ENCODE measurements at places on chromosomes 12 and 14.

DNA sequence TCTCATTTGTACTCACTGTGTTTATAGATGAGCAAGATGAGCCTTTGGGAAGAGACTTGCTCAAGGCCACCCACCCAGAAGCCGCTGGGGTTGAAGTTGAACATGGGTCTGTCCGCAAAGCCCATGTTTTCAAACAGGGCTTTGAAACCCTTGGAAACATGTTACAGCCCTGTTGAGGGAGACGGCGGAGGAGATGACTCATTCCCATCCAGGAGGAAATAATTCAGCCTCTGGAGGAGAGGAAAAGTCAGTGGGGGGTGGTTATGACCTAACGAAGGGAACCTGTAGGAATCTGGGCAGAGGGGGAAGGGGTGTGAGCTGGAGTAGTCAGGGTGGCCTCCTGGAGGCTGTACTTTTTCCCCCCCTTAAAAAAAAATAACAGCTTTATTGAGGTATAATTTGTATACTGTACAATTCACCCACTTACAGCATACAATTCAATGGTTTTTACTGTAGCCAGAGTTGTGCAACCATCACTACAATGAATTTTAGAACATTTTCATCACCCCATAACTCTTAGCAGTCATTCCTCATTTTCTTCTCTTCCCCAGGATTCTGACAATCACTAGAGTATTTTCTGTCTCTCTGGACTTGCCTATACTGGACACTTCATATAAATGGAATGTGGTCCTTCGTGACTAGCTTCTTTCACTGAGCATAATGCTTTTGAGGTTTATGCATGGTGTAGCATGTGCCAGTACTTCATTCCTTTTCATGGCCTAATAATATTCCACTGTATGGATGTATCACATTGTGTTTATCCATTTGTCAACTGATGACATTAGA is 1.9 kb upstream of the RIN3 start:
- DNase-seq: peak; percentile 57

DNA sequence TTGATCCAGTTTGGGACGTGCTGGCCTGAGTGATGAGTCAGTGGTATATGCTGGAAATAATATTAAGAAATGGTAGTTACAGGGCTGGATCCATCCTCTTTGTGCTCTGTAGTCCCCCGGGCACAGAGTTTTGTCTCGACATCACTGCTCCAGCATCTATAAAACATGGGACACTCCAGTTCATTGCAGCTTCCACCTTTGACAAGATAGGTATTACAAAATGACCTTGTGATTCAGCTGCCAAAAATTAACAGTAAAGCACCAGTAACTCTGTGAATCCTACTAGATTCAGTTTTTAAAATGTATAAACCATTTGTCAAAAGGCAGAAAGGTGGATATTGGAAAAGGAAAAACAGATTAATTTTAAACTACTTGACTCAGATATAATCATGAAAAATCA is 14.6 kb upstream of the GNG2 start:
- no peak for DNase-seq

DNA sequence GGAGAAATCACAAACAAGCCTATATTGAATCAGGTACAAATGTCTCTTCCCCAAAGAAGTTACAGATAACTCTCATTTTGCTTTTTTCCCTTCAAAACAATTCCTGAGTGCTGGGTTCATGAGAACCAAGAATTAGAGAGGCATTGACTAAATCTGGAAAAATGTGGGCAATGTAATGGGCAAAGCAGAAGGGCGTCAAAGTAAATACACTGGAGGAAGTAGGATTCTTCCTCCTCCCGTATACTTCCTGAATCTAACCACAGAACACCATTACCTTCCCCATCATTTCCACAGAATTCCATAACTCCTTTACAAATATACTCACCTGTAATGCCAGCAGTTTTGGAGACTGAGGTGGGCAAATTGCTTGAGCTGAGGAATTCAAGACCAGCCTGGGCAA is 3.0 kb upstream of the RBMS2 start:
- no peak for DNase-seq

GRCh38 chr12:71578694-71579258 is 84.9 kb downstream of the ZFC3H1 start:
- DNase-seq: no peak

DNA sequence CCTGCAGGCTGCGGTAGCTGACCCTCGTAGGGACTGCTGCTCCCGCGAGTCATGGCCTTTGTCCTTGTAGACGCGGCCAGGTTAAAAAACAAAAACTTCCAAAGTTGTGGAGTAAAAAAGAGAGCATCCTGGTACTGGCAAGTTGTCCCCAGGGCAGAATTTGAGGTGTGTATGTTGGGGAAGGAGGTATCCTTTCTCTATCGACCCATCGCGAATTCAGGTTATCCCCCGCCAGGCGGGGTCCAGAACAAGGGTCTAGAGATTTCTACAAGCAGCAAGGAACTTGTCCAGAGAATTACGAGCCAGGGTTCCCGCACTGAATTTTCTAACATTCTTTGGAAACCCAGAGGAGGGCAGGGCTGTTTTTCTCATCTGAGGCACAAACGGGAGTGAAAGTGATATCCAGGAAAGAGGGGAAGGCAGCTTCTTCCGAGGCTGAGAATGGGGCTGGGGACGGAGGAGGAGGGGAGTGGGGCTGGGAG is 16.3 kb downstream of the TBX3 start:
- no peak for DNase-seq

- DNase-seq: no peak
Measured at GRCh38 chr12:14995583-14996425, 23.0 kb downstream of the PDE6H start.

- no peak for DNase-seq
Measured at GRCh38 chr14:89771251-89771650, 183.3 kb downstream of the EFCAB11 start.

GRCh38 chr12:93302331-93303229 is 75.1 kb upstream of the NUDT4 start:
- no peak for DNase-seq

DNA sequence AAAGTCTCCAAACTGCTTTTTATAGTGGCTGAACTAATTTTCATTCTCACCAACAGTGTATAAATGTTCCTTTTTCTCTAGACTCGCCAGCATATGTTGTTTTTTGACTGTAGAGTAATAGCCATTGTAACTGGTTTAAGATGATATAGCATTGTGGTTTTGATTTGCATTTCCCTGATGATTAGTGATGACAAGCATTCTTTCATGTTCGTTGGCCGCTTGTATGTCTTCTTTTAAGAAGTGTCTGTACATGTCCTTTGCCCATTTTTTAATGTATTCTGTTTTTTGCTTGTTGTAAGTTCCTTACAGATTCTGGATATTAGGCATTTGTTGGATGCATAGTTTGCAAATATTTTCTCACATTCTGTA is 404.9 kb downstream of the FLRT2 start:
- DNase-seq: no peak

DNA sequence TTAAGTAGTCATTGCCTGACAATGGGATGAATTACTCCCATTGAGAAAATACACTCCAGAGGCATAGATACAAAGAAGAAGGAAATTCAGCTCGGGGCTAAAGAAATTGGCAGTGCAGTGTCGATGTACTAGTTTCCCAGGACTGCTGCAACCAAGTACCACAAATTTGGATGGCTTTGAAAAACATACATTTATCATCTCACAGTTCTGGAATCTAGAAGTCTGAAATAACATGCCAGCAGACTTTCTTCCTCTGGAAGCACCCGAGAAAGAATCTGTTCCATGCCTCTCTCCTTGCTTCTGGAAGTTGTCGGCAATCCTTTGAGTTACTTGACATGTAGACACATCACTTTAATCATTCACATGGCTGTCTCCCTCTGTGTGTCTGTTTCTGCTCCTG is 101.9 kb downstream of the TMTC3 start:
- no peak for DNase-seq

DNA sequence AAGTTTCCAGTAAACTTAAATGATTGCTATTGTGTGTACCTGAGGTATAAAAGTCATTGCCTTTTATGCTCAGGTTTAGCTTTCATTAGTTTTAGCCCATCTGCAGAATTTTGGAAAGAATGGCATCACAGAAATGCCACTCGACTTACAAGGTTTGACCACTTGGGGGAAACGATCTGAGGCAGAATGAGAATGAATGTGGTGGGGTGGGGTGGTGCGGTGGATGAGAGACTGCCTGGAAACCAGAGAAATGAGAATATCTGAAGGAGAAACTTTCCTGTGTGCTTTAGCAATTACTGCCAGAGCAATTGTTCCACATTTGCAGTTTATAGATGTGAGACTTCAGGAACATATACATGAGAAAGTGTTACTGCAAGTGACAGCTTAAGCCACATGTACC is 225.4 kb upstream of the PDE3A start:
- DNase-seq: peak; percentile 73

DNA sequence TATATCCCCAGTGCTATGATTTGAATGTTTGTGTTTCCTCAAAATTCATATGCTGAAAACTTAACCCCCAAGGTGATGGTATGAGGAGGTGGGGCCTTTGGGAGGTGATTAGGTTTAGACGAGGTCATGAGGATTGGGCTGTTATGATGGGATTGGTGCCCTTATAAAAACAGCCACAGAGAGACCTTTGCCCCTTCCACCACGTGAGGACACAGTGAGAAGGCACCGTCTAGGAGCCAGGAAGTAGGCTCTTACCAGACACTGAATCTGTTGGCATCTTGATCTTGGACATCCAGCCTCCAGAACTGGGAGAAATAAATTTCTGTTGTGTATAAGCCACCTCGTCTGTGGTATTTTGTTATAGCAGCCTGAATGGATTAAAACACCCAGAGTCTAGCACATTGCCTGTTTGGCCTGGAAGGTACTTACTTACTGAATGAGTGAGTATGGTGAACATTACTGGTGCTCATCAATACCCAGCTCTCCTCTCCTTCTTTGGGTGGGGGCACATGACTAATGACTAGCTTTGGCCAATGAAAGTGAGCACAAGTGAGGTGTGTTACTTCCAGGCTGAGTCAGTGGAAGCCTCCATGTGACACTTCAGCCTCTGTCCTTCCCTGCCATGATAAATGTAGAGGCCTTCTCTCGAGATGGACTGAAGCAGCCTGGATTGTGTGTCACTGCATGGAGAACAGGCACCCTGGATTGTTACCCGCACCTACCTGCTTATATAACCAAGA is 72.4 kb upstream of the CHST11 start:
- no peak for DNase-seq

DNA sequence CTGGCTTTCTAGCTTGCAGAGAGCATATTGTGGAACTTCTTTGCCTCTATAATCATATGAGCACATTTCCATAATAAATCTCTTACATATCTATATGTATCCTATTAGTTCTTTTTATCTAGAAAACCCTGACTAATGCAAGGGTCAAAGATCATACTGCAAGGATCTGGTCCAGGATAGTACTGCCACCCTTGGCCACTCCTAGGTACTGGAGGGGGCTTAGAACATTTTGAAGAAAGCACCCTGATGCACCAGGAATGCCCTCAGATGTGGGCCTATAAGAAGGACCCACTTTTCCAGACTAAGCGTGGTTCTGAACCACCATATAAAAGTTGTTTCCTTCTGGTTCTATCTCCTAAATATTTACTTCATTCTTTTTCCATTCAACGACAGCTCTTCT is 14.6 kb downstream of the ATXN7L3B start:
- peak; percentile 60 for DNase-seq

DNA sequence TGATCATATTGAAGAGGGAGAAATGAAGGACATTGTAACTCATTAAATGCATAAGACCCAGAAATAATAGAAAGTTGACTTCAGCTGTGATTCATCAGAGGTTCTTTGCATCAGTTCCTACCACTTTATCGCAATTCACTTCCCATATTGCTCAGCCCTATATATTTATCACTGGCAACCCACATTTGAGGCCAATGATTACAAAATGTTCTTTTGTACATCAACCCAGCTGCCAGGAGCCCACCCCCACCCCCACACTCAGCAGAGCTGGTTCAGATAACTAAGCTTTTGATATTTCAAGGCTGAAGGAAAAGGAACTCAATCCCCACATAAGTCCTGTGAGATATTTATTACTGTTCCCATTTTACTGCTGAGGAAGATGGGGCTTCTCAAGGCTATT is 51.2 kb upstream of the TMPO start:
- DNase-seq: no peak

DNA sequence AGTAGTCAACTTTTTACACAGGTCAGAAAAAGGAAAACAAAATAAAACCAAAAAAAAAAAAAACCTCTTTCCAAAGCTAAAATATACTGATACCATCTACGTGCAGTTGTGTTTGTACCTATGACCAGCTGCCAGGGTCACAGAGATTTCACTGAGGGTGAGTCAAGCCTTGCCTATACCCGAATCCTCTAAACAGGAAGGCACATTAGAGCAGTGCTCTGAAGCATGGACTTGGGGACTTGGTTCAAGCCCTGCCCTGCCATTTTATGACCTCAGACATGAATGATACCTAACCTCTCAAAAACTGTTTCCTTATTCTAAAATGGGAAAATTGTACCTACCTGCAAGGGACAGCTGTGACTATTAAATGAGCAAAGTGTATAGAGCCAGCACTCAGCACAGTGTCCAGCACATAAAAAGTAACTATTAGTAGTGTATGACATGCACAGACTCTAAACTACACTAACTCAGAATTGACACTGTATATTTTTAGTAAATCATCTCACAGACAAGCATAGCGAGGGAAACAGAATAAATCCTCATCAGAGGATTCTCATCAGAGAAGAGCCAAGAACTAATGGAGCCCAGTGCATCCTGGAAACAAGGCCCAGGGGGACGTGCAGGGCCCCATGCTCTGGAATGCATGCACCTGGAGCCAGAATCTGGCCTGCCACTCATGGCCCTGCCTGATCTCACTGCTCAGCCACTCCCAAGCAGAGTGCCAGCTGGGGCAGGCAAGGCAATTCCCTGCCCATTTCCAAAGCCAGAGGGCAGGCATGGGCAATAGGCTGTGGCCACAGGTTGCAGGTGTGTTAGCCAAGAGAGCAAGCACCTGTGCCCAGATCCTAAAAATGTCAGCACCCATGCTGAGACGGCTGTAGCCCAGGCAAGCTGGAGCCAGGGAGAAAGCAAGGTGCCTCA is 57.0 kb downstream of the NT5DC3 start:
- no peak for DNase-seq

DNA sequence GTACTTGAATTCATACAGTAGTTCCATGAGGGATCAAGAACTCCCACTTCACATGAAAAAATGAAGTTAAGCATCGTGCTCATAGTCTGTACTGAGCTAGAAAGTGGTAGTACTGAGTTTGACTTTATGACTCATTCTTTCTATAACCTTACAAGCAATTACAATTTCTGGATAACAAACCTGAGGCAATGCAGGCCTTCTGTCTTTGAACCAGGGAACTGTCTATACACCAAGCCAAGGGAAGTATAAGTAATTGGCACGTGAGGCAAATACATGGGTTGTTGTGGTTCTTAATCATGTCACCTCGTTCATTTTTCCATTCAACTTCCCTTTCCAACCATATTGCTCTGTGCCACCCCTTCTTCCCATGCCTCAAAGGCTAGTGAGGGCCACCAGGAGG is 16.8 kb downstream of the GNS start:
- DNase-seq: no peak

Data from endodermal cell (in vitro differentiated cells).